Stimulated activated CD4-positive, alpha-beta T cell treated with anti-CD3 and anti-CD28 coated beads, Interleukin-4, amount 100 ng/mL, for 1 hour (primary cell): ENCODE measurements at places on chromosomes 1 and 21.

DNA sequence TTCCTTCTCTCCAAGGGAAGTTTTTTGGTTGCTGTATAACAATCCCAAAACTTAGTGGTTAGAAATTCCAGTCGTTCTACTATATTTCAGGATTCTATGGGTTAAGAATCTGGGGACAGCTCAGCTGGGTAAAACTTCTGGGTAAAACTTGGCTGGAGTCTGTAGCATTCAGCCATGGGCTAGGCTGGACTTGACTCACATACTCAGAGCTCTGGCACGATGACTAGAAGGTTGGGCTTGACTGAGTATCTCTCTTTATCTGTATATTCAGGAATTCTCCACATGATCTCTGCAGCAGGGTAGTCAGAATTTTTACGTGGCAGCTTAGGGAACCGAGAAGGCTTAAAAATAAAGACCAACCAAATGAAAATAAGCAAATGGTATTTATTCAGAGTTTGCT is 28.2 kb upstream of the HRNR start:
- no peak for DNase-seq

- no peak for DNase-seq
These were observed 29.8 kb downstream of the SUSD4 start for GRCh38 chr1:223334156-223334555.

GRCh38 chr21:45866551-45866950 is 115.0 kb upstream of the COL6A1 start:
- DNase-seq = no peak

- no peak for DNase-seq
These were observed 116.0 kb upstream of the ADGRL4 start for GRCh38 chr1:79122521-79122920.

DNA sequence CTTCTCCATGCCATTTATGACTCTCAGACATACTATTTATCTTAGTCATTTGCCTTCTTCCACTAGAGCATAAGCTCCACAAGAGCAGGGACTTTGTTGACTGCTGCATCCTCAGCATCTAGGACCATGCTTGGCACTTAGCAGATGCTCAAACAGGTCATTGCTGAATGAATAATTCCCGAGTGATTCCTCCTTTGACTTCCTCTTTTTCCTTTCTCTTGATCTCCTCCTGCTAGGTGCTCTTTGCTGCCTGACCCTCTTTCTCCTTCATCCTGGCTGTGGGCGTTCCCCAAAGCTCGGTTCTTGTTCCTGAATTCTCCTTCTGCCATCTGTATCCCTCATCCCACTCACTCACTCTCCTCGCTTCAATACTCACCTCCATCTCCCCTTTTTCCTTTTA is 23.5 kb downstream of the SYT6 start:
- no peak for DNase-seq
